ENCODE measurements at places on chromosomes 12 and 14.

DNA sequence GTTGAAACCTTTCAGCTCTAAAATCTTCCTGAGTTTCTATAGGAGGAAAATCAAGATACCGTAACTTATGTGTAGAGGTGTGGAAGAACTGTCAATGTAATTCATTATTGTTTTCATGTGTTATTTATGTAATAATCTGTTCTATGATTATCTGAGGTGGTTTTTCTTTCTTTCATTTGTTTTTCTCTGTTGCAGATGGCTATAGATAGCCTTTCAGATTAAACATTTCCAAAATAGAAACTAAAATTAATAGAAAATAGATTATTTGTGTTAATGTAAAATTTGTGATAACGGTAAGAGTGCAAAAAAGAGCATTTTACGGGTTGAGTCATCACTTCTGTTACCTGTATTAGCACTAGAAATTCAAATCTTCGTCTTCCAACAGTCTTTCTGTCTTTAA is 128.8 kb downstream of the SYNE2 start:
- DNase-seq, result no peak

DNA sequence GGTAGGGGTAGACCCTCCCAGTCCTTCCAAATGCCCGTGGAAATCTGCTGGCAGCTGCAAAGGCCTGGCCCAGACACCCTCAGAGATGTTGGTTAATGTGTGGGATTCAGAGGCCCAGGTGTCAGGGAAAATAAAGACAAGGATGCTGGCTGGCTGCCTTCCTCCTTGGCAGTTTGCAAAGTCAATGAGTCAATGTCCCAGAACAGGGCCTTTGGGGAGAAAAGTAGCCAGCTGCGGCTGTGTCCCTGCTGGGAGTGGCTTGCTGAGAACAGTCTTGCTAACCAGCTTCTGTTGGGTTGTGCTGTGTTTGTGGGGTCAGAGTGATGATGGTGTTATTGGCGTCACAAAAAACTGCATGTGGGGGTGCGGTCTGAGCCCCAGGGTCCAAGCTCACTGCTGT is 29.2 kb downstream of the GLRX5 start:
- DNase-seq, result no peak

DNA sequence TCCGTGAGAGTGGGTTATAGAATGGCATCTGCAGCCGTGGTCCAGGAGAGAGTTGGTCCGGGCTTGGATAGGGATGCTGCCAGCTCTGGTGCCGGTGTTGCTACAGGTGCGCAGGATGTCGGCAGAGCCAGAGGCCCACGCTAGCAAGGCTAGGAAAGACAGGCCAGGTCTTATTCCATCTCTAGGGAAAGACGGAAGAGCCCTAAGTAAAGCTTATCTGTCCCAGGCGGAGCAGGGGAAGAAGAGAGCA is 485 bp upstream of the PSME1 start:
- no peak for DNase-seq

- no peak for DNase-seq
Measured at GRCh38 chr14:25004389-25004809, 45.5 kb downstream of the STXBP6 start.

GRCh38 chr14:54776361-54777001 is 126.1 kb downstream of the GCH1 start:
- DNase-seq, result peak; percentile 56

- DNase-seq, result no peak
Measured at GRCh38 chr14:95943699-95944098, 67.1 kb downstream of the TUNAR start.

- no peak for DNase-seq
Measured at GRCh38 chr14:56733396-56733795, 76.9 kb downstream of the OTX2 start.

GRCh38 chr12:11815397-11815796 is 165.9 kb downstream of the ETV6 start:
- no peak for DNase-seq

- no peak for DNase-seq
Measured at GRCh38 chr14:91257328-91258010, 13.0 kb upstream of the GPR68 start.

GRCh38 chr12:49161092-49161795 is 27.6 kb downstream of the TUBA1A start:
- no peak for DNase-seq

DNA sequence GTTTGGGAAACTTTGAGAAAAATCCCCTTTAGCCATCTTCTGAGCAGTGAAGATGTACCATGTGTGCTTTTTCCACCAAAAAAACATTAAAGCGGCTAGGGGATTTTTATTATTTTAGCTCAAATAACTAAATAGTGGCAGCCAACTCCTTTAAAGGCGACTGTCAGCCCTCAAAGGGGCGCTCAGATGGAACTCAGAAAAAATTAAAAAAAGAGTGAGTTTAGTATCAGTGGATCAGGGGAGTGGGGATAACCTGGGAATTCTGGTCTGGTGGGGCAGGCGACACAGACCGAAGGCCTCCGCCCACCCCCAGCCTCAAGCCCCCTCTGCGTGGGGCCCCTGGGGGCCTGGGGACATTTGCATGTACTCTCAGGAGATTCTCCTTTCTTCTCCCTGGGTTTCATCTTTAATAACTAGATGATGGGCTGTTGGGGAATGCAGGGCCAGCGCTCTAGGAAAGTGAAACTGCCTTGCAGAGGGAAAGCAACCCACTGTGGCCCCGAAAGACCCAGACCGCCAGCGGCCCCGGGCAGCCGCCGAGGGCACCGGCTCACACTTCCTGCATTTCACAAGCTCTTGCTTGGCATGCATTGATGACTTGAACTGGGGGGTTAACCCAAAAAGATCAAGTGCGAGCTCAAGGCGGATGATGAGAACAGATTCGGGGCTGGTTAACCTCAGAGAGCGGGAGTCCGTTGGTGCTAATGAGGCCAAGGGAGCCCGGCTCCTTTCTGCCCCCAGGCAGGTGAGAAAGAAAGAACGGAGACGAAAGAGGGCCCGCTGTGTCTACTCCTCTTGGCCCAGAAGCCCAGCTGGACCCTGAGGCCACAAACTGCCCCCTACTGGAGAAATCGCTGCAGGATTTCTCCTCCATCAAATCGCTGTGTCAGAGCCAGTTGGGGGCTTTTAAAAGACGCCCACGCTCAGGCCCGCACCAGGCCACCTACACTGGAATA is 7.3 kb upstream of the BATF start:
- DNase-seq, result peak; percentile 57

GRCh38 chr14:68266998-68267397 is 447.4 kb downstream of the RAD51B start:
- DNase-seq, result no peak

DNA sequence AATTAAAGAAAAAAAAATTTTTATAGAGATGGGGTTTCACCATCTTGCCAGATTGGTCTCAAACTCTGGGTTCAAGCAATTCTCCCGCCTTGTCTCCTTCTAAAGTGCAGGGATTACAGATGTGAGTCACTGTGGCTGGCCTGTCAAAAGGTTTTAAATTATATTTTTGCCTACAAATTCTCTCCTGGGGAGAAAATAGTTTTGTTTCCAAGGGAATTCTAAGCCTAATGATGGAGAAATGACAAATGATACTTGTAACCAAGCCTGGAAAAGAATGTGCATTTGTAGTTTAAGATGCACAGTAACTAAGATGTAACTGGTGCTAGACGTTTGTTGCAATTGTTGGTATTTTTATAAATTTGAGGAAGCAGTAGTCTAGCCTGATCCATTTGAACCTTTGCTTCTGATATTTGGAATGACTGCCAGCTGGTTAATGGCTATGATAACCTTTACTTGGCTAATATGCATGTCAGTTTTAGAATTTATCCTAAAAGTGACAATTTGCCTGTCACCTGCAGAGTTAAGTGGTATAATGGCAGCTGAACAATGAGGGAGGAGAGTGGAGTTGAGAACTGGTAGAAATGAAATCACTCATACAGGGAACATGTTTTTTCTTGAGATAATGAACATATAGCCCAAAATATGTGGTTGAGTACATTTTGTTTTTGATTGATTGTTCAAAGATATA is 148.0 kb downstream of the FUT8 start:
- DNase-seq, result no peak

GRCh38 chr14:68757618-68758081 is 35.2 kb downstream of the ZFP36L1 start:
- no peak for DNase-seq

DNA sequence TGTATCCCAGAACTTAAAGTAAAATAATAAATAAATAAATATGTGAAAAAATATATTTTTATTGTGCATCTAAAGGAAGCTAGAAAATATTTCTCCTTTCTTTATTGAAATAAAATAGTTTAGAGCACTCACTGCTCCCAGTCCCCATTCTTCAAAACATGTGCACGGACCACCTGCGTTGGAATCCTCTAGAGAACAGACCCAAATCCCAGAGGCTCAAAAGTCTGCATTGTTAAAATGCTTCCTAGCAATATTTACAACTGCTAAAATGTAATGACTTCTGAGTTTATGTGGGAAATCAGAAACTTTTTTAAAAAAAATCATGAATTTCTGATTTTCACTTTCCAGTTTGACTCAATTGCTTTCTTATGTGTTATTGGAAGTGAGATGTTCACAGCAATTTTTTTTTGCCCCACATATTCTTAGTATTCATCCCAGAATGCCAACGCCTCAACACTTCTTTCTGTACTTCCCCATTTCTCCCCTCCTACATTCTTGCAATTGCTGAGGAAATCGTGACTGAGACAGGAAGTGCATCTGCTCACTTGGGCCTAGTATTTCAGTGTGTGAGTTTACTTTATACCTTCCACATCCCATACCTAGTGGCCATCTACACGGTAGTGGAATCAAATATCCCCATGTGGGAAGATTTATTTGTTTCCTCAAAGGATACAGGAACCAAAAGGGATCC is 116.0 kb upstream of the FLRT2 start:
- no peak for DNase-seq

DNA sequence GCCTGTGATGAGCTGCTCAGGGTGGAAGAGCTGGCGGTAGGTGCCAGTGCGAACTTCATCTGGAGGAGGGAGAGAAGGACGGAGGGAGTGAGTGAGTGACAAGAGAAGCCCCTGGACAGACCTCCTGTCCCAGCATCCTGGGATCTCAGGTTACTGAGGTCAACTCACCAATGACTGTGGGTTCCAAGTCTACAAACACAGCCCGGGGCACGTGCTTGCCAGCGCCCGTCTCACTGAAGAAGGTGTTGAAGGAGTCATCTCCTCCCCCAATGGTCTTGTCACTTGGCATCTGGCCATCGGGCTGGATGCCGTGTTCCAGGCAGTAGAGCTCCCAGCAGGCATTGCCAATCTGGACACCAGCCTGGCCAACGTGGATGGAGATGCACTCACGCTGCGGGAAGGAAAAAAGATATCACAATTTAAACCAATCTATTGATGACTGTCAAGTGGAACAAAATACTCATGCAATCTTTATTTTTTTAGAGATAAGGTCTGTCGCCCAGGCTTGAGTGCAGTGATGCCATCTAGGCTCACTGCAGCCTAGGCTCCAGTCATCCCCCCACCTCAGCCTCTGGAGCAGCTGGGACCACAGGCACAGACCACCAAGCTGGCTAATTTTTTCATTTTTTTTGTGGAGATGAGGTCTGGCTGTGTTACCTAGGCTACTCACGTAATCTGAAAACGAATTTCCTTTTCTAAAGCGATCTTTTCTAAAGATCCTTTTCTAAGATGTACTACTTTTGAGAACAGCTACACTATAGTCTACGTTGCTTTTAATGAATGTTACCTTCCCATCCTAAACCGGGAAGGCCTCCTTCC is 1.7 kb downstream of the TUBA1B start:
- no peak for DNase-seq

DNA sequence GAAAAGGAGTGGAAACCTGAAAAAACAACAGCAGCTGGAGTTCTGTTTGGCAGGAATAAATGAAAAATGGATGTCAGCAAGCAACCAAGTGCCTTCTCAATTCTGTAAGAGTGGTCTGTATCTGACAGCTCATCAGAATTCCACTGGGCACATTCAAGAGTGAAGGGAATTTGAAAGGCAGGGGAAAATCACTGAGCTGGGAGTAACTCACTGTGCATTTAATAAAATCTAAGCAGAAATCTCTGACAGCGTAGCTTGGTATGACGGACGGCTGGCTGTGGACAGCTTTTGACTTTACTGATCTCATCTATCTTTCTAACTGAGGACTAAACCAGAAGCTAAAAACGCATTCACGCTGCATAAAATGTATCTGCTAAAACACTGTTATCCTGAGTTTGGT is 153.4 kb downstream of the RIMBP2 start:
- no peak for DNase-seq

DNA sequence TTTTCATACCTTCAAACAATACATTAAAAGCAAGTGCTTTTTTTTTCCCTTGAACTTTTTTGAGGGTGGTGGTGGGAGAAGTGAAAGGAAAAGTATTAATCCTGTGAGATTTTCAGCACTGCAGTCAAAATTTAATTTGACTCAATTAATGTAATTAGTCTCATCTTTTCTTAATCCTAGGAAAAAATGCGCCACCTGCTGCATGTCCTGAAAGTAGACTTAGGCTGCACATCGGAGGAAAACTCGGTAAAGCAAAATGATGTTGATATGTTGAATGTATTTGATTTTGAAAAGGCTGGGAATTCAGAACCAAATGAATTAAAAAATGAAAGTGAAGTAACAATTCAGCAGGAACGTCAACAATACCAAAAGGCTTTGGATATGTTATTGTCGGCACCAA is 52.2 kb downstream of the SPATA7 start:
- no peak for DNase-seq

DNA sequence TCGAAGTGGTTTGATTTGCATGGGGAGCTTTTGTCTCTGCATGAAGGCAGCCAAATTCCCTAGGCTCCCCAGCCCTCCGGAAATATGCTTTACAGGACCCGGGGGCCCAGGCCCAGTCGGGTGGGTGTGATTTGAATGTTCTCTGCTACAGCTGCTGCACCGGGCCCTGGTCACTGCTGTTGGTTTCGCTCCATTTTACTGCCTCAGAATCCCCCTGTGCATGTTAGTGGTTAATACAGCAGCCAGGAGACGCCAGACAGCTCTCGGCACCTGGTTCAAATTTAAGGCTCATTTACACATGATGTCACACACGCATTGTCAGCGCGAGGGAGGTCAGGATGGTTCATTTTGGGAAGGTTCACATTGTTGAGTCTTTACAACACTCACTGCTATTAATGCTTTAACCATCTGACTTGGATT is 99.6 kb downstream of the SLC38A6 start:
- no peak for DNase-seq

DNA sequence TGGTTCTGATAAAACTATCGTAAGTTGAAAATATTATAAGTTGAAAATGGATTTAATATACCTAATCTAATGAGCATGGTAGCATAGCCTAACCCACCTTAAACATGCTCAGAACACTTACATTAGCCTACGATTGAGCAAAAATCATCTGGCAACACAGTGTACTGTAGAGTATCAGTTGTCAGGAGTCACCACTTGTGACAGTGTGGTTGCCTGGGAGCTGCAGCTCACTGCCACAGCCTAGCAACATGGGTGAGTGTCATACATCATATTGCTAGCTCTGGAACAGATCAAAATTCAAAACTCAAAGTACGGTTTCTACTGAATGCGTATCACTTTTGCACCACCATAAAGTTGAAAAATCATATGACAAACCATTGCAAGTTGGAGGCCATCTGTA is 203.5 kb downstream of the ATXN7L3B start:
- no peak for DNase-seq

GRCh38 chr12:27906658-27907473 is 65.7 kb downstream of the PTHLH start:
- no peak for DNase-seq

All from GM13977 (cell line).